ENCODE measurements at places on chromosomes 11 and 22.

DNA sequence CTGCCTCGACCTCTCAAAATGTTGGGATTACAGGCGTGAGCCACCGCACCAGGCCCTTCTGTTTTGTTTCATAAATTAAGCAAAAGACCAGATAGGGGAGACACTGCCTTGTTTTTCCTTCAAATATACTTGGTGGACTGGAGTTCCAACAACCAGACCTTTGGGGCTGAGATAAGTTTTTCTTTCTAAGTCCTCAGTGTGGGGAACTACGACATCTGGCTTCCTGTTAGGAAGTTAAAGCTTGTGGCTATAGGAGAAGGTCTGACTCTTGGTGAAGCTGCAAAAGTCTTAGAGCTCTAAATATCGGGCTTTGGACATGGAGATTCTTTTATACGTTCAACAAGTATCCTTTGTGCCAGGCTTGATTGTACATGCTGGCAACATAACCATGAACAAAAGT, 64.1 kb upstream of the EED start:
- no peak for DNase-seq

DNA sequence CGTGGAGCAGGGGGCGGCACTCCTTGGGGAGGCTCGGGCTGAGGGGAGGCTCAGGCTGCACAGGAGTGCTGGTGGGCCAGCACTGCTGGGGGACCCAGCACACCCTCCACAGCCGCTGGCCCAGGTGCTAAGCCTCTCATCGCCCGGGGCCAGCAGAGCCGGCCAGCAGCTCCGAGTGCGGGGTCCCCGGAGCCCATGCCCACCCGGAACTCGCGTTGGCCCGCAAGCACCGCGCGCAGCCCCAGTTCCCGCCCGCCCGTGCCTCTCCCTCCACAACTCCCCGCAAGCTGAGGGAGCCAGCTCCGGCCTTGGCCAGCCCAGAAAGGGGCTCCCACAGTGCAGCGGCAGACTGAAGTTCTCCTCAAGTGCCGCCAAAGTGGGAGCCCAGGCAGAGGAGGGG, 2266.8 kb downstream of the LRRC4C start:
- DNase-seq, result no peak

- DNase-seq, result no peak
Observed at GRCh38 chr11:108959105-108959761, 294.4 kb downstream of the DDX10 start.

DNA sequence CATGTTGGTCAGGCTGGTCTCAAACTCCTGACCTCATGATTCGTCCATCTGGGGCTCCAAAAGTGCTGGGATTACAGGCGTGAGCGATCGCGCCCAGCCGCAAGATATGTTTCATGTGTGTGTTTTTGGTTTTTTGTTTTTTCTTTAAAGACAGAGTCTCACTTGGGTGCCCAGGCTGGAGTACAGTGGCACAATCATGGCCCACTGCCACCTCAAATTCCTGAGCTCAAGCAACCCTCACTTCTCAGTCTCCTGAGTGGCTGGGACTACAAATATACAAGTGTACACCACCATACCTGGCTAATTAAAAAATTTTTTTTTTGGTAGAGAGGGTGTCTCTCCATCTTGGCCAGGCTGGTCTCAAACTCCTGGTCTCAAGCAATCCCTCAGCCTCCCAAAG, 8.4 kb downstream of the TIGD3 start:
- no peak for DNase-seq

GRCh38 chr22:33332538-33332937, 274.4 kb upstream of the SYN3 start:
- no peak for DNase-seq

DNA sequence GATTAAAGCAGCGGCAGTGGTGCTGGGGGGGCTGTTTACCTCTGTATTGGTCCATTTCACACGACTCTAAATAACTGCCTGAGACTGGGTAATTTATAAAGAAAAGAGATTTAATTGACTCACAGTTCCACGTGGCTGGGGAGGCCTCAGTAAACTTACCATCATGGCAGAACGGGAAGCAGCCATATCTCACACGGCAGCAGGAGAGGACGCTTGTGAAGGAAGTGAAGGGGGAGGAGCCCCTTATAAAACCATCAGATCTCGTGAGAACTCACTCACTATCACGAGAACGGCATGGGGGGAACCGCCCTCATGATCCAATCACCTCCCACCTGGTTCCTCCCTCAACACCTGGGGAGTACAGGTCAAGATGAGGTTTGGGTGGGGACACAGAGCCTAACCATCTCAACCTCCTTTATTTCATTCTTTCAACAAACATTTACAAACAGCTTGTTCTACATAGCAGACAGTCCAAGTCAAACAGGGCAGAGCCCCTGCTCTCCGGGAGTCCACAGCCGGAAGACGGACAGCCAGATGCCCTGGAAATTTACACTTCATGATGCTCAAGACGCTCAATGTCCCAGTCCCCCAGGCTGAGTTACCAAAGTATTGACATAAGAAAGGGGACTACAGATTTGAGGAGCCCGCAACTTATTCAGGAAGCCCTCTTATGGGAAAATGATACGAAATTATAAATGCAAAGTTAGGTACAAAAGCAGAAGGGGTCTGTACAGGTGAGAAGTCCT, 26.3 kb upstream of the HMGXB4 start:
- DNase-seq, result peak; percentile 36

GRCh38 chr22:32707971-32708370, 93.5 kb upstream of the TIMP3 start:
- DNase-seq, result no peak

DNA sequence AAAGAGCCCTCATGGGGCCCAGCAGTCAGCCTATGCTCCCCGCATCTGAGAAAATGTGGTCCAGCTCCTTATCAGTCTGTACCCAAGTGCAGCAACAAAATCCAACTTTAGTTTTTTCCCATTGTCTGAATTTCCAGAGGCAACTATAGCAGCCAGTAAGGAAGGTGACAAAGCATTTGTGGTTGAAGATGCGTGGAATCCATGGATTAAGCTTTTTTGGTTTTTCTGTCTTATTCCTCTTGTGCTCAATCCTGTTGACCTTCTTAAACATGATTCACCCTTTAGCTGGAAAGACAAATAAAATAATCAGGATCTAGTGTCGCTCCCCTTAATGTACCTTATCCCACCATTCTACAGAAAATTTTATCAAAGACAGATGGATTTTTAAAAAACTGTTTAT, 14.3 kb downstream of the GDPD4 start:
- DNase-seq, result no peak

GRCh38 chr22:46009730-46010129, 32.8 kb upstream of the WNT7B start:
- no peak for DNase-seq

GRCh38 chr22:50082197-50082715, 3.0 kb downstream of the MLC1 start:
- no peak for DNase-seq

DNA sequence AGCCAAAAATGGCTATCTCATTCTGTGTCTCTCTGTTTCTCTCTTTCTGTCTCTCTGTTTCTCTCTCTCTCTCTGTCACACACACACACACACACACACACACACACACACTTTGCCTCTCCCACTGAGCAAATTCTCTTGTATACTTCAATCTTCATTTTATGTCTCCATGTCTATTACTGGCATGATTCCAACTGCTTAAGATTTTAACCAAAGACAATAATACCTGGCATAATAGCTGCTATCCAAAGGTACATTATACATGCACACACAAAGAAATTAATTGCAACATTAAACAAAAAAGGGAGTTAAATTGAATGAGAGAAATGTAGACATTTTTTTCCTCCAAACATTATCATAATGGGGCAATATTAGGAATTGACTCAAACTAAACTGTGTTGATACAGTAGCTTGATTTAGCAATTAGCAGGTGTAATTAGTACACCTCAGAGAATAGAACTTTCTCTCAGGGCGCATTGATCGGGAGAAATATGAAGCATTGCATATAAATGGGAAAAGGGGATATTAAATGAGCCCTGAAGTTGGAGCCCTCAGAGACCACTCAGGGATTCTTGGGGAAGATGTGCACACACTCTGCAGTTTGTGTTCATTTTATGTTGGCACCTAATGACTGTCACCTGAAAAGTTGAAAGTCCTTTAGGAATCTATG, 17.4 kb upstream of the SLC1A2 start:
- no peak for DNase-seq

DNA sequence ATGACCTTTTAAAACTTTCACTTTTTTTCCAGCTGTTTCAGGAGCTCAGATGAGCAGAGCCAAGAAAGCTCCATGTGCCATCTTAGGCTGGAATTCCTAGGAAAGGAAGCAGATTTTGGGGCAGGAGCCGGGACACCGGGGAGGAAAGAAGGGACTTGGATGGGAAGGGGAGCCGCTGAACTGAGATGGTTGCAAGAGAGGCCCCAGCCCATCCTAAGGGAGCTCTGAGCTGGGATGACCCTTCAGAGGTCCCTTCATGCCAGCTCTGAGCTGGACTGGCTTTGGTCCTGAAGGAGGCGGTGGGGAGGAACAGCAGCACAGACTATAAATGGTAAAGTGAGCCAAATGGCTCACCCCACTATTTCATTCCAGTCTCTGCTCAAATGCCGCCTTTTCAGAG, 55.2 kb upstream of the SLC22A12 start:
- no peak for DNase-seq

DNA sequence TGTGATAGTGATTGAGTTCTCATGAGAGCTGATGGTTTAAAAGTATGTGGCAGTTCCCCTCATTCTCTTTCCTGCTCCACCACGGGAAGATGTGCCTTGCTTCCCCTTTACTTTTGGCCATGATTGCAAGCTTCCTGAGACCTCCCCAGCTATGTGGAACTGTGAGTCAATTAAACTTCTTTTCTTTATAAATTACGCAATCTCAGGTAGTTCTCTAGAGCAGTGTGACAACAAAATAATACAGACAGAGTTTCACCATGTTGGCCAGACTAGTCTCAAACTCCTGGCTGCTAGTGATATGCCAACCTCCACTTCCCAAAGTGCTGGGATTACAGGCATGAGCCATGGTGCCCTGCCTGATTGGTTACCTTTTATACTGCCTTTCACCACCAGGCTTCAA, 755.2 kb downstream of the METTL15 start:
- DNase-seq, result no peak

- no peak for DNase-seq
Observed at GRCh38 chr22:46473021-46473779, 64.2 kb downstream of the CELSR1 start.

DNA sequence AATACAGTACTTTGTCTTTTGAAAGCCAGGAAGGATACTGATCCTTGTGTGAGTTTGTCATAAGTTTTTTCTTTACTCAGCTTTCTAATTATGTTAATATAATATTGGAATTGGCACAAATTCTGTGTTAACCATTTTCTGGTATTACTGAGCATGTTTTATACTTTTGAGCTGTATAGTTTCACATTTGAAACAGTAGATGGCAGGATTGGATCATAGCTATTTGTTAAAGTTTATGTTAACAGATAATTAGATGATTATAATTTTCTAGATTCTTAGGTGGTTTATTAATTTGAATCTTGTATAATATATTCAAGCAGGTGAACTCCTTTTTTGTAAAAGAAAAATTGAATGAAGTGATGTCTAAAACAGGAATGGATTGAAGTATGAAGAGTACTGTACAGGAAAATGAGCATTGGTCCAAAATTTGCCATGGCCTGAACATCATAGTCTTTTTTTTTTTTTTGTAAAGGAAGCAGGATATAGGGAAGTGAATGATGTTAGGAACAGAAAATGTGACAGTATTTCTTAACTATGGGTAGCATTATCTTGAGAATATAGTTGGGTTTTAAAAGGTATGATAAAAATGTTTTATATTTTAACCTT, 102.0 kb downstream of the CYP2R1 start:
- DNase-seq, result no peak

- DNase-seq, result no peak
Observed at GRCh38 chr11:130168105-130168504, 8.5 kb downstream of the ST14 start.
